ENCODE measurements at places on chromosomes 5 and 9.

DNA sequence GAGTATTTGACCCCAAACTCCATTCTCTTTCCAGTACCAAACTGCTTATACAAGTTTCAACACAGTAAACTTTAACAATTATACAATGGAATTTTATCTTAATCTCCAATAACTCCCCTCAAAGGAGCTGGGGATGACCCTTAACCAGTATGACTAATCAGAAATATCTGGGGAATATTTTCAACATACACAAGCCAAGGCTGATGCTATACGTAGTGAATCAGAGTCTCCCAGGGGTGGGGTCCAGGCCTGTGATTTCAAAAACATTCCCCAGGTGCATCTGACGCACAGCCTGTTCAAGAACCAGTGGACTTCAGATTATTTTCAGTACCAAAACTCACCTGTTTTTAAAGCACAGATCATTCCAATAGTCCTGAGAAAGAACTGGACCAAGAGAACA is 11.8 kb upstream of the SEMA5A start:
- no peak for DNase-seq

DNA sequence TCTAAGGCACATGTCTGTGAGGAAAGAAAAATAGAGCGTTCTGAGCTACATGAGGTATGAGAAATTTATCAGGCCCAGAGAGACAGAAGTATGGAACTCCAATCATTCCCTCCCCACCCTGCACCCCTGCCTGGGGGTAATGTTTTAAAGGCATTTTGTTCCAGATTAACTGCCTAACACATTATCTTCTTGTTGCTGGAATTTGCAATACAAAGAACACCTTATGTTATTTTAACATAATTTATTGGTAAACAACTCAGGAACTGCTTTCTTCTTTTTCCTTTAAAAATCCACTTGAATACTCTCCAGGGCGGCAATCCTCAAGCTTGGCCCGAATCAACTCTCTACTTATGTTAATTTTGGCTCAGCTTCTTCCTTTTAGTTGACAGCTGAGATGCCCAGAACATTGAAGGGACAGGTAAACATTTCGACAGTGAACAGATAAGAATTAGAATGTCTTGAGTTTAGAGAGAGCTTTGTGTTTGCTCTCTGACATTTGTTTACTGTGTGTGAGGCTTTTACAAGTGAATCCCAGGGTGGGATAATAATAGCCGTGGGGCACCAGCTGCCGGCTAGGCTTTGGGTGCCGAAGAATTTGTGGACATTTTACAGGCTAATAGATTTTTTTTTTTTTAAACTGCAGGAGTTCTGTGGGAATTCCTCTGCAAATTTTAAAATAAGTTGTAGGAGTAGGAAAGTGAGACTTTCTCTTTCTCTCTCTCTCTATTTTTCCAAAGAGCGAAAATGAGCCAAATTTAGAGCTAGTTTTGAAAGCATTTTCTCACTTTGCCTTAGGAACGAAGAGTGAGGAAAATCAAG is 96.4 kb upstream of the TAF11L2 start:
- no peak for DNase-seq

DNA sequence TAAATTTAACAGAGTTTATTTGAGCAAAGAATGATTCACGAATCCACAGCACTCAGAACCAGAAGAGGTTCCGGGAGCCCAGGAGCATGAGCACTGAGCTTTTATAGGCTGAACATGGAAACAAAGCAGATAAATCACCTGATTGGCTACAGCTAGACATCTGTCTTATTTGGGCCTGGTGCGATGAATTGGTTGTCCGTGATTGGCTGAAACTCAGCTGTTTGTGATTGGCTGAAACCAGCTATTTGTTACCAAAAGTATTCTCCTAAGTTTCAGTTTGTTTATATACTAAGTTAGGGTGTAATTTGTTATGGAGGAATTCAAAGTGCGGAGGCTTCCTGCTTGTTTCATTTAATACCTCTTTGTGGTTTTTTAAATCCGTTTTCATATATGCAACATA is 15.8 kb upstream of the LCP2 start:
- peak; percentile 48 for DNase-seq

- no peak for DNase-seq
These were observed 42.5 kb downstream of the CYSTM1 start for GRCh38 chr5:140217299-140218026.

DNA sequence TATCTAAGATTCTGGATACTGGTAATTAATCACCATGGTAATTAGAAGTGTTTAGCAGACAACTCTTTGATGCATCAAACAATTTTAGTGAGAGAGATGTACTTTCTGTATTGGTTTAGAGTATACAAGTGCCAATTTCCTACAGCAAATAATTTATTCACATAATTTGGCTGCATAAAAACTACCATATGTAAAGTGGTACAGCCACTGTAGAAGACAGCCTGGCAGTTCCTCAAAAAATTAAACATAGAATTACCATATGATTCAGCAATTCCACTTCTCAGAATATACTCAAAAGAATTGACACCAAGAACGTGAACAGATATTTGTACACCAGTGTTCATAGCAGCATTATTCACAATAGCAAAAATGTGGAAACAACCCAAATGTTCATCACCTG is 36.2 kb downstream of the PHAX start:
- no peak for DNase-seq

Data from activated naive CD4-positive, alpha-beta T cell treated with anti-CD3 and anti-CD28 coated beads, Interleukin-2, amount 50 U/mL, for 16 hours (primary cell).